ENCODE measurements at places on chromosomes 7 and 10. TPM values are rescaled to one million over a fixed set of nuclear protein-coding genes. Genes with fewer than 3 reads are reported as not detected.

- peak overlapping the region; percentile 39 for H3K27ac ChIP-seq
- H3K27me3 ChIP-seq = no peaks in the 10 kb centered on the region
- H3K36me3 ChIP-seq = no peaks in the 10 kb centered on the region
- H3K4me3 ChIP-seq = peak overlapping the region; percentile 62
- peaks cover 19% of the 10 kb centered on the region for H3K4me1 ChIP-seq
Observed at GRCh38 chr7:100894860-100895700, 608 bp downstream of the ACHE start.

DNA sequence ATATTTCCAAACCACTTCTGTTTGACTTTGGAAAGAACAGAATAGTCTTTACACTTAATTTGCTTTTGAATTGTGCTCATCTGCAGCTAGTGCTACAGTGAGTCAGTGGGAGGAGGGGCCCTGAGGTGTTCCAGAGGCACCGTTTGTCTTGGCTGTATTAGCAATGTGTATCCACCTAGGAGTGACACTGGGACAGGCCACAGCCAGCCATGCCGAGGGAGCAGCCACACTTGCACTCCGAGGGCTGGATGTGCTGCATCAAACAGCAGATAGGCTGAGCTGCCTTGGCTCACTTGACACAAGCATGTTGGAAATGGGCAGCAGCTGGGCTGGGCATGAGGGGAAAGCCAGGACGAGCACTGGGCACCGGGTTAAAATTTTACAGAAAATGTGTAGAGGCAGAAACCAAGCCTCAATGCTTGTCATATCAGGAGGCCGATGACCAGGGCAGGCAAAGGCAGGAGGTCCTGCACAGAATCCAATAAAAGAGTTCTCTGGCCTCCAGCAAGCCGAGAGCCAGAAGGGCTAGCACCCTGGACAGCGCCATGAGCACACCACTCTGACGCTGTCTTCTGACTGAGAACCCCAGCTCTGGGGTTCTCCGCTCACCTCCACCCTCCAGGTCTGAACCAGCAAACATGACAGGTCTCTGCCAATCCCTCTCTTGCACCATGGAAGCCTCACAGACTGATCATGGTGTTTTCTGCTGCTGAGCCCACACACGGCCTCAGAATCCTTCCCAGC is 163.3 kb downstream of the GRID1 start:
- H3K27me3 ChIP-seq = no peaks in the 10 kb centered on the region
- peak; percentile 21 for DNase-seq
- H3K4me1 ChIP-seq = no peaks in the 10 kb centered on the region

DNA sequence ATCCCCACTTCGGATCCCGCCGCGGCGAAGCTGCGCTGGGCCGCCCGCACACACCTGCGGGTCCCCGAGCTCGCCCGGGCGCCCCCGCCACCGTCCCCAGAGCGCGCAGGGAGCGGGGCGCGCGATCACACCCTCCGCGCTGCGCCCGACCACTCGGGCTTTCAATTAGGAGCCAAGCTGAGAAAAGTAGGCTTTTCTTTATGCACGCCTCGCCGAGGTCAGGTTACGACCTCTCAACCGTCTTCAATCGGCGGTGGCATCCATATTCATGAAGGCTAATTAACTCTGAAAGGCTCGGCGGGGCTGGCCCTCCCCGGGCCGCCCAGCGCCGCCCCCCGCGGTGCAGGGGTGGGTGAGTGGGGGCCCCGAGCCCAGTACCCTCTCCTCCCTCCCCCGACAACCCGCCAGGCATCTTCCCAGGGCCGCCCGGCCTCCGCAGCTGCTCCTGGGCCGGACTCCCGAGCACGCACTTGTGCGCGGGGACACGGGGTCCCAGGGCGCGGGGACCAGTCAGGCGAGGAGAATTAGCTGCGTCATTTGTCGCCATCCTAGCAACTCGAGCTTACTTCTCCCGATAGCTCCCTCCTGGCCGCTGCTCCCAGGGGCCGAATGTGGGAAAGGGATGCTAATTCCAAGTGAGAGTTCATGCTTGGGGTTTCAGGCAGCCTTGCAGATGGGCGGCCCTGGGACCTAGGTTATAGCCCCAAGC is 155.5 kb upstream of the LYZL2 start:
- H3K27ac ChIP-seq = peak overlapping the region; percentile 94
- peak; percentile 74 for DNase-seq
- no peaks in the 10 kb centered on the region for H3K27me3 ChIP-seq
- H3K36me3 ChIP-seq = no peaks in the 10 kb centered on the region

SYCE1 gene
- total RNA-seq = 78.2 TPM

CDNF gene
- 14.1 TPM for total RNA-seq

IRF5 gene
- total RNA-seq = 2.9 TPM

- no peak overlapping the region for H3K27ac ChIP-seq
- H3K4me3 ChIP-seq = no peak overlapping the region
- H3K4me1 ChIP-seq = no peaks in the 10 kb centered on the region
- no peaks in the 10 kb centered on the region for H3K27me3 ChIP-seq
- DNase-seq = no peak
Observed at GRCh38 chr7:78686189-78686588, 767.3 kb downstream of the MAGI2 start.

GRCh38 chr7:5425507-5426225 is 2.0 kb upstream of the TNRC18 start:
- peak overlapping the region; percentile 97 for H3K27ac ChIP-seq
- H3K4me3 ChIP-seq = peak overlapping the region; percentile 94
- no peaks in the 10 kb centered on the region for H3K36me3 ChIP-seq
- DNase-seq = peak; percentile 94
- peaks cover 19% of the 10 kb centered on the region for H3K4me1 ChIP-seq

NPSR1 gene
- total RNA-seq = 0.25 TPM

- H3K4me1 ChIP-seq = no peaks in the 10 kb centered on the region
- no peak overlapping the region for H3K4me3 ChIP-seq
- peak; percentile 16 for DNase-seq
Observed at GRCh38 chr7:99762680-99763327, 21.2 kb downstream of the CYP3A4 start.

Measured in testis (tissue), 5 donors.